MG63 (cell line): ENCODE measurements at places on chromosomes 6 and 20. TPM values are rescaled to one million over a fixed set of nuclear protein-coding genes. Genes with fewer than 3 reads are reported as not detected.

The TRIM31 gene
- total RNA-seq: not detected in 2 replicates

The SCRT2 gene
- not detected in 2 replicates for total RNA-seq

DNA sequence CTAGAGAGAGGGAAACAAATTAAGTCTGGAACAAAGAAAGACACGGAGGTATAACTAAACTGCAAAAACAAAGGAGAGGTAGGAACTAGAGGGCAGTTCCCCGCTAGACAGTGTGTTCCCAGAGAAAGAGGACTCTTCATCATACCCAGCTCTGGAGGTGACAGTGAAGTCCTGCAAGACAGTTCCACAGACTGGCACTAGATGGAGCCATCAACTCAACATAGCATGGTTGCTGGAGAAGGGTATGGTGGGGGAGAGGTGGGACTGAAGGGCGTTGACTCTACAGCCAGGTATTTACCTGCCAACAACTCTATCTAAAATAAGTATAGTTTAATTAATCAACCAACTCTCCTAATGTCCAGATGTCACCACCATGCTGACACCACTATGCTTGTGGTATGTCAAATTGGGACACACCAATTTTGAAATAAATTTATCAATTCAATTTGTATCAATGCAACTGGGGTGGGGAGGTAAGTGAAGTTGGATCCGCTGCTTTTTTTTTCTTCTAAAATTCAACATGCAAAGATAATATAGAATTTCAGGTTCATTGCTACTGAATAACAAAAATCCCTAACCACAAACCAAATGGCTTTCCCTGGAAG lies 9.7 kb downstream of the BACH2 start:
- DNase-seq: peak; percentile 6

DNA sequence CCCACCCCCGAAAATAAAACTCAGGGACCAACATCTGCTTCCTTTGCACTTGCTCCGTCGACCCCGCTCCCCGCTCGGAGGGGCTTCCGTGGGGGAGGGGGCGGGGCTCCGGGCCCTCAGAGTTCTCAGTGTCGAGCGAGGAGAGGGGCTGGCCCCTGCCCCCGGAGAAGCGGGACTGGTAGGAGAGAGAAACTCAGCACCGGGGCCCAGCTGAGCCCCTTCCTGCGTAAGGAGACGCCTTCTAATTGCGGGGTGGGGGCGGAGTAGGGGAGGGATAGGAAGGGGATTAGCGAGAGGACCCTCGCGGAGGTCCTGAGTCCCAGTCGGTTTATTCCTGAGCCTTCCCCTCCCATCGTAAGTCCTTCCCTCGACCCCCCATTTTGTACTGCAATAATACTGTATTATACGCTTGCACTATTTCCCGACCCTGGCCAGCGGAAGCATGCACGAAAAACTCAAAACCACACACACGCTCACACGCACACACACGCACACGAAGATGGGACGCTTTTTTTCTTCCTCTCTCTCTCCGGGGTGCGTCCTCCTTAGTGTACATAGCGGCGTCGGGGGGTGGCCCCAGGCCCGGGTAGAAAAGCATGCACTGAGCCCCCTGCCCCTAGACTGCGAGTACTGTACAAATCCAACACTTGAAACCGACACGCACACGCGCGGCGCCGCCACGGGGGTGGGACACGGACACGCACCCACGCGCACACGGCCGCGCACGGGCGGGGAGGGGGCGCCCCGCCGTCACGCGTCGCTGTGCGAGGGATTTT lies 22.1 kb upstream of the SLC22A7 start:
- no peak for DNase-seq

DNA sequence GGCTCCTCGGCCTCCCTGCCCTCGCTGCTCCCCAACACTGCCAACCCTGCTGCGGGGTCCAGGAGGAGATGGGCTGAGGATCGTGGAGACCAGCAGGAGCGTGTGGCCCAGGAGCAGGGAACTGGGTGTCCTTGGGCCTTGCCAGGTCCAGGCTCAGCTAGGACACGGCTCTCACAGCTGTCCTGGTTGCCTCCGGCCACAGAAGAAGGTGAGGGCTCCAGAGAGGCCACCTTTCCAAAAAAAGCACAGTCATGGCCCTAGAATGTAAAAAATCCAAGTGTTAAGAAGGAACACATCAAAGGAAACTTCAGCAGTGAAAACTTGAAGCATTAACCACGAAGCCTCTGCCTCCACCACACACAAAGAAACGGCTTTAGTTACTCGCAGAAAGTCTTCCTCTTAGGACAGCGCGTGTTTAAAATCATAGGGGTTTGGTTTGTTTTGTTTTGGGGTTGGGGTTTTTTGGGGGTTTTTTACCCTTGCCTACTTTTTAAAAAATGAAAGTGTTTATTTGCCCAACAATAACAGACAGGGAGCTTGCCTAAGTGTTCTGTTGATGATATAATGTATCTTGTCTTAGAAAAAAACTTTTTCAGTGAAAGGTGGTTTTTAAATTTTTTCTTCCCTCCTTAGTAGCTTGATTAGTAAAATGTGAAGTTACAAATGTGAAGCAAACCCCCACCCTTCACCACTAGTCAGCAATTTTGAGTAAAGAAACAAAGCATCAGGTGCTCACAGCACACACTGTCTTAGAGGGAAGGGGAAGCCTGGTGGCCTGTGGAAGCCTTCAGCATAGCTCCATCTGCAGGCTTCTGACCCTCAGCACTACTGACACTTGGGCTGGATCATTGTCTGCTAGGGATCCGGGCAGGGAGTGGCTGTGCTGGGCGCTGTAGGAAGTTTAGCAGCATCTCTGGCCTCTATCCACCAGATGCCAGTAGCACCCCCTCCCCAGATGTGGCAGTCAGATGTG lies 60.0 kb downstream of the PTPN1 start:
- DNase-seq: no peak

DNA sequence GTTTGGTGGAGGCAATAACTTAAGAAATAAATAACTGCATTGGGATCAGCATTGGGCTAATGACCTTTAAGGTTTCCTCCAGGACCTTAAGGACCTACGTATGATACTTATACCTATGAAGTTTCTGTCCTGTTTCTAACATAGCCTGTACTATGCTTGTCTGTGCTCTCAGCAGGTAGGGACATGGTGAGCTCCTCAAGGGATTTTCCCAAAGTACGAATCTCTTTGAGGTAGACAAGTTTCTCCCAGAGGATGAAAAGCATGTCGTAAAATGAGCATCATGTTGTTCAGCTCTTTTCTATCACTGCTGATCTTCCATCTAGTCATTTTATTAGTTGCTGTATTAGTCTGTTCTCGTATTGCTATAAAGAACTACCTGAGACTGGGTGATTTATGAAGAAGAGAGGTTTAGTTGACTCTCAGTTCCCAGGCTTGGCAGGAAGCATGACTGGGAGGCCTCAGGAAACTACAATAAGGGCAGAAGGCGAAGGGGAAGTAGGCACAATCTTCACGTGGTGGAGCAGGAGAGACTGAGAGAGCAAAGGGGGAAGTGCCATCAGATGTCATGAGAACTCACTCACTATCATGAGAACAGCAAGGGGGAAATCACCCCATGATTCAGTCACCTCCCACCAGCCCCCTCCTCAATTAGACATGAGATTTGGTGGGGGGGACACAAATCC lies 77.8 kb upstream of the TGM3 start:
- DNase-seq: no peak

- no peak for DNase-seq
Observed at GRCh38 chr20:6157345-6157744, 34.5 kb upstream of the FERMT1 start.

DNA sequence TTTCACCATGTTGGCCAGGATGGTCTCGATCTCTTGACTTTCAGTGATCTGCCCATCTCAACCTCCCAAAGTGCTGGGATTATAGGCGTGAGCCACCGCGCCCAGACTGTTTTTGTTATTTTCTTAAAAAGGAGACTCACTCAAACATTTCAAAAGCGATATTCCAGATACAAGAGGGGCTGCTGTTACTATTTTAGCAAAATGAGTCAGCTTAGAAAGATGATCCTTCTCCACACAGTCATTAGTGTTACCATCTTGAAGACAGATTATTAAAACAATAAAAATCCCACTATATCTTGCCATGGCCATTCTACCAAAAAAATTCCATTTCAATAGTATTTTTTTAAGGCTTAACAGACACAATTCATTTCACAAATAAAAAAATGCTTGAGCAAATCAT lies 102.8 kb downstream of the PREP start:
- DNase-seq: no peak

DNA sequence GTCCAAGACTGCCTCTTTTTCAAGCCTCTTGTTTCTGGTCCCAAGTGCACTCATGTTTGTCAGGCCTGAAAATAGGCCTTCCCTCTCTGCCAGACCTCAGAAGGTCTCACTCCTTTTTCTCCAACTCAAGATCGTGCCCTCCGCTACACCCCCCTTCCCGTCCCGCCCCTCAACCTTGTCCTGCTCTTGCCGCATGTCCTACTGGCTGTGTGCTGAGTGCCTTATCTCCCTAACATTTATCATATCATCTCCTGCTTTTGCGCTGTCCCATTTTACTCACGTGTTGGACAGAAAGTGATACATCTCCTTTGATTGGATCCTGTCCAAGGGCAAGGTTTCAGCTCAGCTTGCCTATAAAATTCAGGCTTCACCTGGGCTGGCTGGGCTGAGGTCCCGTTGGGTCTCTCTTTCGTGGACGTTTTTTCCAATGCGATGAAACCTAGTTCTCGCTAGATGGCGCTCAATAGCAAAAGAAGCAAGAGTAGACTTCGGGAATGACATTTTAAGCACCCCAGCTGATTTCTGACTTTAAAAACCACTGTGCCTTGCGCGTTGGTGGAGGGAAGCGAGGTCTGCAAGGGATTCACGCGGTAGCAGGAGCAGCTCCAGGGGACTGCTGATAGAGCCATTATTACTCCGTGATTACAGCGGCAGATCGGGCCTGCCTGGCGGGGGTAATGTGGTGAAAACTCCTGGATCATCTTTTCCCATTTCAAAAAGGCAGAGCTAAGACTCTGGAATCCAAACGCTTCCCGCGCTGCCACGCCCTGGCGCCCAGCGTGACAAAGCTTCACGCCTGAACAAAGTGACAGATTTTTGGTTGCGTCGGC lies 137.6 kb downstream of the IMPG1 start:
- DNase-seq: peak; percentile 46
